ENCODE measurements at places on chromosomes 6 and 20. TPM values are rescaled to one million over a fixed set of nuclear protein-coding genes. Genes with fewer than 3 reads are reported as not detected.

The NCOA6 gene
- 13.2 TPM for polyA plus RNA-seq

The OLIG3 gene
- not detected for polyA plus RNA-seq

The CDSN gene
- 0.10 TPM for polyA plus RNA-seq

The SMLR1 gene
- not detected for polyA plus RNA-seq

The CTCFL gene
- polyA plus RNA-seq: not detected

The IRF4 gene
- polyA plus RNA-seq: 0.85 TPM

The SLC22A2 gene
- polyA plus RNA-seq: not detected

The CRIP3 gene
- 0.39 TPM for polyA plus RNA-seq

The SEMG1 gene
- polyA plus RNA-seq: not detected

The ZSWIM3 gene
- polyA plus RNA-seq: 3.0 TPM

The HLA-DOB gene
- 2.7 TPM for polyA plus RNA-seq

The PCMT1 gene
- polyA plus RNA-seq: 32.6 TPM

The SLC16A10 gene
- 2.0 TPM for polyA plus RNA-seq

DNA sequence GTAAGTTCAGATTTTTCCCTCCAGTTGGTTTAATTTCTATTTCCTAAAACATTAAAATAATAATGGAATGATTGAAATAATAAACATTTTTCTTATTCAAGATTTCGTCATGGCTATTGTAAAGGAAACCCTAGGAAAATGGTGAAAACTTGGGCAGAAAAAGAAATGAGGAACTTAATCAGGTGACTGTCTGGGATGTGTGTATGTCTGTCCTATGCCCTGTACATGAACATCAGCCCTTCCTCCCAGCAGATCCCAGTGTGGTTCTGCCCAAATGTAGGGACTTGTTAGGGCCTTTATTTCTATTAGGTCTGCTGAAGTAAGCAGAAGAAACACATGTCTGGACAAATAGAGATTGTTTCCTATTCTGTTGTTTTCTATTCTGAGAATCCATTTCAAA, 13.1 kb downstream of the RIOK1 start:
- no peak for DNase-seq

GRCh38 chr20:858011-858410, 24.5 kb downstream of the FAM110A start:
- DNase-seq: no peak

GRCh38 chr20:59425572-59425971, 125.2 kb downstream of the EDN3 start:
- no peak for DNase-seq

- no peak for DNase-seq
These were observed 146.2 kb downstream of the COL21A1 start for GRCh38 chr6:56101141-56101553.

DNA sequence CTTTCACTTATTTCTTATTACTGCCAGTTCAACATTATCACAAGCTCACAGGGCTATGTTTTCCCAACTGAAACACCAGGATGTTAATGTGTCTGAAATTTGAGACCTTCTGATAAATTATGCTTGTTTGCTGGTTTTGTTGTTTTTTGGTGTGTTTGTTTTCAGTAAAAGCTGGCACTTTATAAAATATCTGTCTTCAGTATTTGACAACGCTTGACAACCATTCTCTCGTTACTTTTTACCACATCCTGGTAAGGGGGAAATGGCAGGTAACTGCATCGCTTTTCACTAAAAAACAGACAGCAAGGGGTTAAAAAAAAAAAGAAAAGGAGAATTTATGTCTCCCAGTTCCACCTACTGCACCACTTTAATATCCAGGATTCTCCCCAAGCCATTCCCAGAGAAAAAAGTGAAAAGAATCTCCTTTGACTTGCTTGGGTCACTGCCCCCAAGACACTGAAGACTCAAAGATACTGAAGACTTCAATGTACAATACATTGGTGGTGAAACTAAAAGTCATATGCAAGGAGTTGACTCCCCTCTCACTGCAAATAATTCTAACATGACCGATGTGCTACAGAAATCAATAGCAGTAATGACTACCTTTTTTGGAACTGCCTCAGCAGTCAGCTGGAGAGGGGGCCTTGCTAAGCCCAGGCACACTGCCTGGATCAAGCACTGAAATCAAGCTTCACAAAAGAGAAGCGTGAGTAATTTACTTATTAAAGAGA, 88.9 kb downstream of the HIVEP2 start:
- no peak for DNase-seq

GRCh38 chr20:4507288-4507719, 214.4 kb upstream of the PRND start:
- DNase-seq: no peak

DNA sequence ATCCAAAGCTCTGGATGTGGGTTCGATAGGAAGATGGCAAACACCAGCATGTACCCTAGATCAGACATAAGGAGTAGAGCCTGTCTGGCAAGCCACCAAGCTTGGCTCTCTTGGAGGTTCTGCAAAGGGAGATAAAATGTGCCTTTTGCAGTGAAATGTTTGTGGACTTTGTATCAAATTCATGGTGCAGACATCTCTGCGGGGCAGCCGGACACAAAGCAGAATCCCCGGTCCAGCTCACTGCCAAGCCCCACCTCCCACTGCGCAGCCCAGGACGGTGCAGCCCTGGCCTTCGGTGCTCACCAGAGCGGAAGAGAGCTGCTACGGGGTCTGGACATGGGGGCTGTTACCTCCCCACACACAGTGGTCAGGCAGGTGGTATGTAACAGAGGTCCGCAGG, 333.6 kb upstream of the JARID2 start:
- no peak for DNase-seq

DNA sequence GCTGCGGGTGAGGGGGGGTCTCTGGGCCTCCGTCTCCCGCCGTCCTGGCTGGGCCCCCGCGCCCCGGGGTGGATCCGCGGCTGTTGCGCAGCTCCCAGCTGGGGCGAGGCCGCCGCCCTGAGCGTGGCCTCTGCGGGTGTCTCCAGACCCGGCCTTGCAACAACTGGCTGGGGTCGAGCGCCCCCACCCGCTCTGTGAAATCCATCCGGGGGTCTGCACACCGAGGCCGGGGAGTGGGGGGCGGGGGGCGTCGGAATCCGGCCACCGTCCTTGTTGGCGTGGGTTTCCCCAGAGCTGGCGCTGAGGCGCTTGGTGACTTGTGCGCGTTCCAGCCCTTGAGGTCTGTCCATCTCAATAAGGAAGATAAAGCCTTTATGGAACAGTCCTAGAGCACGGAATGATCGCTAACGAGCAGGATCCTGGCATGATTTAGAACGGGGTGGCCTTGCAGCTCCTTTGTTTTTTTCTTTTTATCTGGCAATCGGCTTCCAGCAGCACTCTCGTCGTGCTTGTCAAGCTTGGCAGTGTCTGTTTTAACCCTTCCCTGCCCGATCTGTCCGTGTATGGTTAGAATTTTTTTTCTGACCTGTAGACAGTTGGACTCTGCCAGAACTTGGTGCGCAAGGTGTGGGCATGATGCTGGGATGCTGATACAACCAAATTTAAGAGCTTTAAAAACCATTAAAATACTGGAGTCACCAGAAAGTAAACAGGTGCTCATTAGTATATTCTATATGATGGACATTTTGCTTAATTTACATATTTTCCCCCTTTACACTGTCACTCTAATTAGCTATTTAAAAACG, 675 bp downstream of the DSTN start:
- DNase-seq: peak; percentile 85

DNA sequence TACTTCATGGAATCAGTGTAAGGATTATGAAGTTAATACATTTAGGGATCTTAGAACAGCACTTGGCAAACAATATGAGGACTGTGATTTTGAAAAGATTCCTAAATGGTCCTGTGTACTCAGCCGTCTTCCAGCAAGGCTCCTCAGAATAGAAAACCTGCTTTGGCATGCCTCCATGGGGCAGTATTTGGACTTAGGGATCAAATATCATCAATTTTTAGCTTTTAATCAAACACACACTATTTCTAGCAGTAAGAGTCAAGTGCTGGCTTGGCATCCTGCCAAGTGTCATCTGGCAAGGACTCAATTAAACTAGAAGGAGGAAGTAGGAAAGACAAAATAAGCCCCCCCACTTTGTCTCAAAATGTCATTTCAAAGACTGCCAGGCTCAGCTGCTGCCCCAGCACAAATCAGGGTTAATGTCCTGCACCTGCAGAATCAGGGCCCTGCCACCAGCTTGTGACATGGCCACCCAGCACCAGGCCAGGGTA, 40.8 kb downstream of the IYD start:
- DNase-seq: peak; percentile 90

GRCh38 chr6:27183060-27183832, 64.3 kb upstream of the PRSS16 start:
- no peak for DNase-seq

- no peak for DNase-seq
These were observed 83.1 kb downstream of the GRM1 start for GRCh38 chr6:146111881-146112450.

GRCh38 chr6:100620085-100620840, 155.5 kb upstream of the SIM1 start:
- no peak for DNase-seq

- DNase-seq: no peak
These were observed 115.8 kb upstream of the FLRT3 start for GRCh38 chr20:14453259-14453658.

GRCh38 chr6:155543166-155543847, 87.7 kb upstream of the NOX3 start:
- DNase-seq: peak; percentile 62

DNA sequence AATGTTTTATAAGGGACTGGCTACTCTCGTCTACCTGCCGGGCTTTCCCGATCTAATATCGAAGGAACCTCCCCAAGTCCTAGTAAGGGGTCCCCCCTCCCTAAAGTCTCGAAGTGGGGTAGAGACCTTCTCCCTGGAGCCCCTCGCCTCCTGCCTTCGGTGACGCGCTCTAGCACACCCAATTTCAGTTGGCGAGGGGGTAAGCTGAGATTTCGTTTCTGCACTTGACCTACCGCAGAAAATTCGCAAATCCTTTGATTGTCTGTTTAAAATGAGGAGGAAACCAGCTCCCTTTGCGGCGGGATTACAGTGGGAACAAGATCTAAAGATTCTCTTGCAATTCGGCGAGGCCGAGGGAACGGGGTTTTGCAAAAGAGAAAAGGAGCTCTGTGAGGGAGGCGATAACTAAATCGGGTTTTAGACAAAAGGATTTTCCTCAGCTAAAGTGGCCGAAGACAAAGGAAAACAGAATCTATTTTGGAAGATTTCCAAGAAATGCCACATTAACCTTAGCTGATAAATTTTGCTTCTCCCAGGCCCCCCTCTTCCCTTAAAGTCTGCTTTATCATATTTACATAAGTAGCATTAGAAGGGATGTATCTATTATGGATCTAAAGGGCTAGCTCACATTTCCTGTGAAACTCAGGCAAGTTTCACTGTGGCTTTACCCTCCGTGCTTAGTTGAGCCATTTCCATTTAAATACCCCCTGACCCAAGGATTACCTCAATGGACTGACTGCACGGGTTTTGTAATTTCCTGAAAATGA, 8.4 kb downstream of the SIM1 start:
- DNase-seq: no peak

DNA sequence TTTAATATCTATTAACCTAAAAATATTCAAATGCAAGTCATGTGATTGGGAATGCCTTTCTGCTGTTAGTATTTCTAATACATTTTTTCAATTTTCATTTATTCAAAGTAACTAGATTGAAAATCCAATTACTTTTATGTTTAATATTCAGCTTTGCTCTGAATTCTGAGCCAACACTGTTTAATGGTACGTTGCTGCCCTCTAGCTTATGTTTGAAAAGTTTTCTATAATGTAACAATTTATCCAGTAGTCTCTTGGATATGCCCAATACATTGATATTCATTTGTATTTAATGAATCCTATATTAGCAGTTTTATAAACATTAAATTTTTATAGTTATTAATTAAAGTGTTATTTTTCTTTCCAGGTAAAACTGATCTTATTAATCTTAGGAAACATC, 47.4 kb downstream of the LGSN start:
- peak; percentile 61 for DNase-seq

DNA sequence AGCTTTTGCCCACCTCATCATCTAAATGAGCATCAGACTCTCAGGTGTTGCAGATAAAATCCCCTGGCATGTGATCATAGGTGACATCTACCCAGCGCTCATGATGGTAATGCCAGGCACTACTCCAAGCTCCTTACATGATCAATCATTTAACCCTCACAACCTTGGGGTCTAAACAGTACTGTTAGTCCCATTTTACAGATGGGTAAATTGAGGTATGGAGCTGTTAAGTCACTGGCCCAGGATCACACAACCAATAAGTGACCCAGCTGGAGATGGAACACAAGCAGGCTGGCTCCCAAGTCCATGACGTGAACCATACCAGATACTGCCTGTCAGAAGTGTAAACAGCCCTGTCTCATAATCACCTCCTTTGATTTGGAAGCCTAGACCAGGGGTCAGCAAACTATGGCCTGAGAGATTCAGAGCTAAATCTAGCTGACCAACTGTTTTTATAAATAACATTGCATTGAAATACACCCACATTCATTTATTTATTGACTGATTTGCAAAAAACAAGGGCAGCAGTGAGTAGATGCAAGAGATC, 79.2 kb downstream of the UNC5CL start:
- DNase-seq: no peak
